ENCODE measurements at places on chromosomes 1 and 21.
A peak's percentile ranks its signal among the peaks of the same experiment; 100 is the strongest.

DNA sequence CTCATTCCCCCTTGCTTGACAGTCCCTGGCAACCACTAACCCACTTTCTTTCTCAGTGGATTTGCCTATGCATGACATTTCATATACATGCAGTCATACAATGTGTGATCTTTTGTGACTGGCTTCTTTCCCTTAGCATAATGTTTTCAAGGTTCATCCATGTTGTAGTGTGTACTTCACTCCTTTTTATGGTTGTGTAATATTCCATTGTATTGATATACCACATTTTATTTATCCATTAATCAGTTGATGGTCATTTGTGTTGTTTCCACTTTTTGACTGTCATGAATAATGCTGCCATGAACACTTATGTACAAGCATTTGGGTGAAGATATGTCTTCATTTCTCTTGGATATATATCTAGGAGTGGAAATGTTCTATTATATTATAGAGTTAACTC, 127.7 kb upstream of the GRIK3 start:
- DNase-seq = no peak

GRCh38 chr1:79749607-79750006, 743.1 kb upstream of the ADGRL4 start:
- no peak for DNase-seq

DNA sequence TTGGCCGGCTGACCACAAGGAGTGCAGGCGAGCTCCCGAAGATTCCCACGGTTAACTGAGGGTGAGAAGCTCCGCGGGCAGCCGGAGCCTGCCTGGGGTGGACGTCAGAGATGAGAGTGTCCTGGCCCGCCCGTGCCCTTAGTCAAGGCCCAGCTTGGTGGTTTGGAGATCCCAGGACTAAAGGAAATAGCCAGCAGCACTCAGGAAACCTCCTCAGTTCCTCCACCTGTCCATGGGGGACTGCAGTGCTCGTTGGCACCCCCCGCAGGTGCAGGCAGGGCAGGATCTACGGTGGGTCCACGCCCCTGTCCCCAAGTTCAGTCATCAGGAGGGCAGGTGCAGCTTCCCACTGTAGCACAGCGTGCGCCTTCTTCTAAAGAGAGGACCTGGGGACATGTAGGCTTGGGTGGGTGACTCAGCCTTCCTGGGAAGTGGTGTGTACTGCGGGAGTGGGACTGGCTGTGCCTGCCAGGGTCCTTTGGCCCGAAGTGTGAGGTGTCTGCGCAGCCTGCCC, 32.5 kb downstream of the SLX9 start:
- no peak for DNase-seq

DNA sequence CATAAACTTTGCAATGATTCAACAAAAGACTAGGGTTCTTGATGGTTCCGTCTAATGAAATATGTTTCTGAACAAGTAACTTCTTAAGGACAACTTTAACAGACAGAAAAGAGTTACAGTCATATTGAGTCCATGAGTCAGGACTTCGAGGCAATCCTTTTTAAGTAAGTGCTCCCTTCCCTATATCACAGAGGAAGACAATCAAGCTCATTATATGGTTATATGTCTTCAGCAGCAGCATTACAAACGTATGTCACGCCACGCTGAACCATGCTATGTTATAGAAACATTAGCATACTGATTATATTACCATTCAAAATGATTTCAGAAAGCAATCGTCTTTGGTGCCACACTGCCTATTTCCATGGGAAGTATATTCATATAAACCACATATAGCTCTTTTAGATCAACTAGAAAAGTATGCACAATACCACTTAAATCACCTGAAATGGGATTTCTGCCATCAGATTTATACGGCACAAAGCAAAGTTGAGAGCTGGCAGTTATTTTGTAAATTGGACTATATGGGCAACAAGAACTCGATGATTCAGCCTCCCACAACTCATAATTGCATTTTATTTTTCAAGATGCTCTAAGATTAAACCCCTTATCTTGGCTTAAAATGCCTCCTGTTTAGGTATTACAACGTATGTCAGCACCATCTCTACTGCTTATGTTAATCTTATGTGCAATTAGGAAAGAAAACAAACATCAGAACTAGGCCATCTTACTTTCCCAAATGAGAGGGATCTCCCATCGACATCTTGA, 111.3 kb upstream of the SAMSN1 start:
- DNase-seq = no peak

GRCh38 chr21:24223624-24224023, 1383.7 kb downstream of the MRPL39 start:
- DNase-seq = peak; percentile 9

DNA sequence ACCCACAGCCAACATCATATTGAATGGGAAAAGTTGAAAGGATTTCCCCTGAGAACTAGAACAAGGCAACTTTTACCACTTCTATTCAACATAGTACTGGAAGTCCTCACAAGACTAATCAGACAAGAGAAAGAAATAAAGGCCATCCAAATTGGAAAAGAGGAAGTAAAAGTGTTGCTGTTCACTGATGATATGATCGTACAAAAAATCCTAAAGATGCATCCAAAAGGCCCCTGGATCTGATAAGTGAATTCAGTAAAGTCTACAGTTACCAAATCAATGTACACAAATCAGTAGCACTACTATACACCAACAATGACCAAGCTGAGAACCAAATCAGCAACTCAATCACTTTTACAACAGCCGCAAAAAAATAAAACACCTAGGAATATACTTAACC, 28.3 kb downstream of the RAB3GAP2 start:
- DNase-seq = no peak

GRCh38 chr1:19036813-19037605, 80.5 kb upstream of the IFFO2 start:
- no peak for DNase-seq

DNA sequence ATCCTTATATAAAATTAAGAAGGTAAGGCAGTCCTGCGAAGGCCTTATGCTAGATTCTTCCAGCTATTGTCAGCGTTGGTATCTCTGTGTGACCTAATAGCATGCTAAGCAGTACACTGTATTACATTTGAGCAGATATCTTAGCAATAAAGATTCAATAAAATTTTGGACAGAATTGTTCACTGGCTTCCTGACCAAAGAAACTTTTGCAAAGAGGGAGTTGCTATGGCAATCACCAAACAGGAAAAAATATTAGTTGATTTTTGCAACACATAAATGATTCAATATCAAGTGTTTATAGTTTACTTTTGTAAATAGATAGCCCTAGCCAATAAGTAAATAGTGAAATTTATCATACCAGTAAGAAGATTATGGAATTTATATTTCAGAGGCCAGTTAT, 31.0 kb upstream of the PLEKHO1 start:
- DNase-seq = no peak

GRCh38 chr1:84689514-84690396, 506 bp downstream of the SSX2IP start:
- peak; percentile 37 for DNase-seq

- no peak for DNase-seq
Measured at GRCh38 chr1:21910558-21911204, 26.4 kb downstream of the HSPG2 start.

GRCh38 chr1:113226148-113226547, 153.2 kb downstream of the LRIG2 start:
- no peak for DNase-seq

DNA sequence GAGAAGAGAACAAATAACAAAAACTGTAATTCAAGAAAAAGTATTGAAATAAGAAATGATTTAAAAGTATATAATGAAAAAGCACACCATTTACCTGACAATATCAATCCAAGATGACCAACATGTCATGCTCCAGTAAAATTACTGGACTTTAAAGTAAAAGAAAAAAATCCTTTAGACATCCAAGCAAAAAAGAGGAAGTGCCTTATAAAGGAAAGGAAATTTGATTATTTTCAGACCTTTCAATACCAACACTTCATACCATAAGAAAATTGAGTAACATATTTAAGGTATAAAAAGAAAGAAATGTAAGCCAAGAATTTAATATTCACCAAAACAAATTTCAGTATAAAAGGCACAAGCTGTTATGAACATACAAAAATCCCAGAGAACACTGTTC, 46.2 kb upstream of the SSX2IP start:
- no peak for DNase-seq

DNA sequence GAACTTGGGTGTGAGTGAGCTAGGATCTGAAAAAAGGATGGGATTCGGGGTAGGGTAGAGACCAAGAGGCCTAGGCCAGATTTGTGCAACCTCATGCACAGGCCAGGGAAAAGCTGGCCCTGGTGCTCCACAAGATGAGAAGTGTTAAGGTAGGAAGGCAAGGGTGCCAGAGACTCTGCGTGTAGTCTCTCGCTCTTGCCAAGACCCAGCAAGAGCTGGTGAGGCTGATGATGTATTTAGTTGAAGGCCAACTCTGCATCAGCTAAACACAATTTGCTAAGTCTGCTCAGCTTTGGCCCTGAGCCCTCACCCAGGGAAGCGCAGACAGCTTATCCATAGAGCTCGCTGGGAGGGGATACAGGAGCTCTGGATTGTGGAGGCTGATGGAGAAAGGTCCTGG, 26.6 kb upstream of the SOX13 start:
- DNase-seq = no peak

GRCh38 chr1:189424746-189425331, 1052.8 kb downstream of the BRINP3 start:
- DNase-seq = peak; percentile 48

GRCh38 chr1:87400813-87401212, 72.1 kb downstream of the LMO4 start:
- no peak for DNase-seq

GRCh38 chr21:46253610-46254124, 25.1 kb upstream of the LSS start:
- peak; percentile 30 for DNase-seq

DNA sequence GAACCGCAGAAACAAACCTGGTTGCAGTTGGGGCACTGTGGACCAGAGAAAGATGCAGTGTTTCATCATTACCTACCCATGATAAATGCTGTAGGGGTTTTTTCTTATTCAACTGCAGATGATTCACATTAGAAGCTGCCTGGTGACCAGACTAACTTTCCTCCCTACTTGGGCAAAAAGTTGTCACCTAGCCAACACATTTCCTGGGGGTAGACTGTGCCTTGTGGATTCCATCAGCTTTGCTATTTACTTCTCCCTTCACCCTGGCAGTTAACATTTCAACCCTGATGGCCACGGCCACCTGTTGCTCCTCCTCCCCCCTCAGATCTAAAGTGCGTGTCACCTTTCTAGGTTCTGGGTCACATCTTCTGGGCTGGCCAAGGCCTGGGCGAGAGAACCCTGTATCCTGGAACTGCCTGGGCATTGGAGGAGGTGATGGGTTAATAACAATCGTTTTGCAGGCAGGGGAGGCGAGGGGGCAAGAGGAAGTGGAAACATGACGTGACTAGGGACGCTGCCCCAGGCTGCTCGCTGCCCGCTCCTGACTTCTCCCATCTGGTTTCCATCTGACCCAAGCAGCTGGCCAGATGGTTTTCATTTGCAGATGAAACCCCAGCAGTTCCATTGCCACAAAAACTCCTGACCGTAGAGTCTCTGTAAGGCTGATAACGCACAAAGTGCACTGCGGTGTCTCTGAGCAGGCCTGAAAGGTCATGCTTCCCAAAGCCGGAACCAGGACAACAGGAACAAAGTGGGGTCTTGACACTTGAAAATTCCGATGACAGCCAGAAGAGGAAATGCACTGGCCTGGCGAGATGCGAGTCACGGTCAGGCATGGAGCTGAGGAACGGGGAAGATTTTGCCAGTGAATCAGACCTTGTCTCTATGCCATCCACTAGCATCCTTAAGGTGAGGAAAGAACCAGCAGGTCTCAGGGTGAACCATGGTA, 36.6 kb downstream of the CAPZB start:
- DNase-seq = peak; percentile 84

DNA sequence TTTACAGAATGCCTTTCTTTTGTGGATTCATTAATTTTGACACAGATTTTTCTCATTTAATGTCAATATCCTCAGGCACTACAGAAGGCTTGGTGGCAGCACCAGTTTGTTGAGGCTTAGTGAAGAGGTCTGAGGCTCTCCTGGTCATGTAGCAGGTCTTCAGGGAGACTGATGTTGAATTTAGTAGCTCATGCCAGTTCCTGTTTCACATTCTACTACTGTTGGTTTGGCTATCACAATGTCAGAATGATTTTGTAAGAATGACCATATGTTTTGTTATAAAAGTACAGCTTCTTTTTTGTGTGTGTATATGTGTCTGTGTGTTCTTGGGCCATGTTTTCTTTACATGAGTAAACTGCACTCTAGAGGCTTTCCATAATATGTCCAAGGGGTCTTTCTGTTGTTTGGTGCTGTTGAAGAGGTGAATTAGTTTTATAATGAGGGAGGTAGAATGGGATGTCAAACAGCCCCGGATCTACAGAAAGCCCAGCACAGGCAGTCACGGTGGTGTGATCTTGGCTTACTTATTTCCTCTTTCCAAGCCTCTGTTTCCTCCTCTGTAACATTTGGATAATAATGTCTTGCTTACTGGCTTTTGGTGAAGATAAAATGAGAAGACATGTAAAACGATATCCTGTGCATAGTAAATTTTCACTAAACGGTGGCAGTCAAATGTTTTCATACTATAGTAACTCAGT, 32.0 kb downstream of the C1orf21 start:
- no peak for DNase-seq

DNA sequence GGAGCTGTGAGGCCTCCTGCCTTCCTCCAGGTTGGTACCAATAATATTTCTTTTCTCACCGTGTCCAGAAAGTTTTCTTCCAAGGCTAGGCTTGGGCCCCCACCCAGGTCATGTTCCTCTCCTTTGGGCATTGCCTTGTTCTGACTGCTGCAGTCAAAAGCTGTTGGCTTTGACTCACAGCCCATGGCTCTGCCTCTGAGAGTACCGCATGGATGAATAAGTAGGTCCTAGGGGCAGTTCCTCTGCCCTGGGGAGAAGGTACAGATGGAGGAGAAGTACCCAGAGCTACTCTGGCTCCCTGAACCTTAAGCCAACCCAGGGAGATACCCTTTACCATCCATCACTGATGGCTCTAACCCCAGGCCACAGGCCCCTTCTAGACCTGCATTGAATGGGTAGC, 115.0 kb downstream of the NAV1 start:
- no peak for DNase-seq

DNA sequence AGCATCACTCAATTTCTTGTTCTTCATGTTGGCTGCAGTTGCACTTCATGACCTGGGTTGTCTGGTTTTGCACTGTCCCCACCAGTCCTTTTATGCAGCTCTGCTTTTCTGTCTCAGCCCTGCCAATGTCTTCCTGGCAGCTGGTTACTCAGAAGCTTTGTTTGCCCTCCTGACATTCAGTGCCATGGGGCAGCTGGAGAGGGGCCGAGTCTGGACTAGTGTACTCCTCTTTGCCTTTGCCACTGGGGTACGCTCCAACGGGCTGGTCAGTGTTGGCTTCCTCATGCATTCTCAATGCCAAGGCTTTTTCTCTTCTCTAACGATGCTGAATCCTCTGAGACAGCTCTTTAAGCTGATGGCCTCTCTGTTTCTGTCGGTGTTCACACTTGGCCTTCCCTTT, 6.6 kb downstream of the PIGV start:
- DNase-seq = no peak

DNA sequence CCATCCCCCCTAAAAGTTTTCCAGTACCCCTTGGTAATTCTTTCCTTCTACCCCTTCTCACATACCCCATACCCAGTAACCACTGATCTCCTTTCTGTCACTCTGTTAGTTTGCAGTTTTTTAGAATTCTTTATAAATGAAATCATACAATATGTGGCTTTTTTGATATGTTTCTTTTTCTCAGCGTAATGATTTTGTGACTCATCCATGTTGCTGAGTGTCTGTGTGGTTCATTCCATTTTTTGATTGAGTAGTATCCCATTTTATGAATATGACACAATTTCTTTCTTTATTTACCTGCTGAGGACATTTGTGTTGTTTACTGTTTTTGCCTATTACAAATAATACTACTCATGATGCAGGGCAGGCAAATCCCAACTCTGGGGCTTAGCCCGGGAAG, 1605.3 kb downstream of the BRINP3 start:
- peak; percentile 15 for DNase-seq
